Thymus (tissue), 14 donors: ENCODE measurements at places on chromosomes 5 and 9. TPM values are rescaled to one million over a fixed set of nuclear protein-coding genes. Genes with fewer than 3 reads are reported as not detected.

DNA sequence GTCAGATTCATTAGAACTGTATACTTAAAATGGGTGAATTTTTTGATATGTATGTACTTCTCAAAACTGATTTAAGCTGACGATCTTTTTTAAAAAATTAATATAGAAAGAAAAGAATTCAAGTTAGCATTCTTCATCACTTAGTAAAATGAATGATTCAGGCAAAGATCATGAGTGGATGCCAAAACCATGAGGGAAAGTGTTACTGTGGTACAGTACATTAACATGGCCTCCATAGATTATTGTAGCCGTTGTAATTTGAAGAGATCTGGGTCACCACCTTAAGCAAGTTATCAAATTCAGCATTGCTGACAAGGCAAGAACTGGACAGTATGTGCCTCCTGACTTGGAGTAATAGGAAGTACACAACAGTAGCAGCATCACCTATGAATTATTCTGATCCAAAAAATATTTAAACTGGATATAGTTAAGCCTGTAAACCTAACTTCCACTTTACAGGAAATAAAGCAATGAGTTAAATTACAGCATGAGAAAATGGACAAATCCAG lies 29.7 kb downstream of the C9orf85 start:
- no peak for DNase-seq

DNA sequence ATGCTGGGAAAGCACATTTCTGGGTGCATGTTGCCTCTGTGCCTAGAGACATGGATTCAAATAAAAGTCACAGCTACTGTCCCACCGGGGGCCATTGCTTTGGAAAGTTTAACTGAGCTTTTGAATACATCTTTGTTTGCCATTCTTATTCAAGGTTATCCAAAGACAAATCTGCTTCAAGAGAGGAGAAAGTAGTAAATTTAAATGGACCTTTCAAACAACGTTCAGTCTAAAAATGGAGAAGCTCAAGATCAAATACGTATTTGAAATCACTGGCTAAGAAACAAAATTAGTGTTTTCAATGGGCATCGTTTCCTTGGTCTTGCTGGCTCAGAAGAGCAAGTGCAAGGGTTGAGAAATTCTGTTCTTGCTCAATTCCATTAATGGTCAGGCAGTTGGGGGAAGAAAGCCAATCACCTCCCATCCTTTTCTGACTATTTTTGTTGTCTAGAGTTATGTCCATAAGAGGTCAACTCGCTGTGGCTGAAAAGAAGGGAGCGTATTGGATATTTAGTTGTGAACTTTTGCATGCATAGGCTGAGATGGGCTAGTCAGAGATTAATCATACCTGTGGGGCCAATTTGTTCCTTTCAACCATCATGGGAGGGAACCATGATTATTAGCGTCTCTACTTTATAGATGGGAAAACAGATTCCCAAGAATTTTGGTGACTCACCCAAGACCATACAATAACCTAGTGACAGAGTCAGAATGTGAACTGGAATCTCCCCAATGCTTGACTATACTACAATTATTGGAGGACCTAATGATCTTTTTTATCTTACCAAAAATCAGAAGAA lies 276.2 kb upstream of the TNC start:
- DNase-seq = no peak

DNA sequence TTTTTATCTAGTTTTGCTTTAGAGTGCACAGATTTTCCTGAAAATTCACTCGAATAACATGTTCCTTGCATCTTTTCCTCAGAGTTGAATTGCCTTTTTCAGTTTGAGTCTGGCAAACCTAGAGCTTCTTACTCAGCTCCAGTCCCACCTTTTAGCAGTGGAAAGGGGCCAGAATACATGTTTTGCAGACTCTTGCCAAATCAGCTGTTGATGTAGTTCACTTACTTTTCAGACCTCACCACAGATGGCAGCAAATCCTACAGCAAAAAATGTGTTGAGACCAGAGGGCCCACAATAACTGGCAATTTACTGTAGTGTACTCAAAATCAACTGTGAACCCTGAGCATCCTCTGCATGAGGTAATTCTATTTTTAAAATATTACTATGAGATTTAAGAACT lies 545.2 kb upstream of the ACO1 start:
- DNase-seq = no peak

DNA sequence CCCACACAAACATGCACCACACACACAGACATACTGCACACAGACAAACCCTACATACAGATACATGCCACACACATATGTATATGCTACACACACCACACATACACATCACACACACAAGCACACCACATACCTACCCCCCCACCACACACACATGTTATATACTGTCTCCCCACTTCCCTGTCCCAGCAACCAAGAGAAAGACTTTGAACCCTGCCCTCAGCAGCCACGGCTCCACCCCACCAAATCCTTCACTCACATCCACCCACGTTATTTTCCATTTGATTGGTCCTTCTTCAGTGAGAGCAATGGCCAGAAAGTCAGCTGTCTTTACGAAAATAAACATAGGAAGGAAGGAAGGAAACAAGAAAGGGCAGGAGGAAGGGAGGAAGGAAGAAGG lies 479.8 kb downstream of the DIRAS2 start:
- DNase-seq = no peak

DNA sequence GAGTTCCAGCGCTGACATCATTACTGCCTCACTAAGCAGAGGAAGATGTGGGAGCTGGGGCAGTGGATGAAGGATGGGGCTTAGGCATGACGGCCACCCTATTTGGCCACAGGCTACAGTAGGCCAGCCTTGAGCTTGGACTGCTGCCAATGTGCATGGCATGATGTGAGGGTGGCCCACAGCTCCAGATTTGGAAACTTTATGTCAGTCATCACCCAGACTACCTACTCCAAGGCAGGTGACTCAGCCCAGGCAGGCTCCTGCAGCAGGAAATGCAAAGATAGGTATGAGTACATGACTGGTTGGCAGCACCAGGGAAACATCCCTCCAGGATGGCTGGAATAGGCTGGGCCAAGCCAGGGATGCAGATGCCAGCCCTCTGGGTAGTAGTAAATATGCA lies 303.6 kb downstream of the SPOCK1 start:
- no peak for DNase-seq

DNA sequence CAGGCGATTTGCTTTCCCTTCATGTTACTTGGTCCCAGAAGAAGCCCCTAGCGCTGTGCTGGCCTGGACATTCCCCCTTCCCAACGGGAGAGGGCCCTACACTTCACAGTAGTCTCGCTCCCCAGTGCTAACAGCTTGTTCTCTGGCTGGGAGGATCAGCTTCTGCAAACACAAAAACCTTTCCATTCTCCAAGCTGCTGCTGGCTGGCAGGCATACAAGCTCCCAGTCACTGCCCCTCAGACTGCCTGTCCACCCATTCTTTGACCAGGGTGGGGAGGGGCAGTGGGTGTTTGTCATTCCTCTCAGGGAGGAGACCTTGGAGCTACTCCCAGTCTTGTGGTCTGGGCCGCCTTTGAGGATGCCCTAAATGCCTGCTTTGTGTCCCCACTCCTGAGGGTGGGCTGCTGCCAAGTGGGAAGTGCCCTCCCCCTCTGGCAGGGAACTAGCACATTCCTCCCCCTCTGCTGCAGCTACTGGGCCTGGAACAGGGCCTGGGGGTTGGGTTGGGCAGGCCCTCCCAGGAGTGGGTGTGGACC lies 20.8 kb downstream of the ENHO start:
- no peak for DNase-seq

- DNase-seq = no peak
These were observed 53.8 kb downstream of the SREK1 start for GRCh38 chr5:66197764-66198405.

DNA sequence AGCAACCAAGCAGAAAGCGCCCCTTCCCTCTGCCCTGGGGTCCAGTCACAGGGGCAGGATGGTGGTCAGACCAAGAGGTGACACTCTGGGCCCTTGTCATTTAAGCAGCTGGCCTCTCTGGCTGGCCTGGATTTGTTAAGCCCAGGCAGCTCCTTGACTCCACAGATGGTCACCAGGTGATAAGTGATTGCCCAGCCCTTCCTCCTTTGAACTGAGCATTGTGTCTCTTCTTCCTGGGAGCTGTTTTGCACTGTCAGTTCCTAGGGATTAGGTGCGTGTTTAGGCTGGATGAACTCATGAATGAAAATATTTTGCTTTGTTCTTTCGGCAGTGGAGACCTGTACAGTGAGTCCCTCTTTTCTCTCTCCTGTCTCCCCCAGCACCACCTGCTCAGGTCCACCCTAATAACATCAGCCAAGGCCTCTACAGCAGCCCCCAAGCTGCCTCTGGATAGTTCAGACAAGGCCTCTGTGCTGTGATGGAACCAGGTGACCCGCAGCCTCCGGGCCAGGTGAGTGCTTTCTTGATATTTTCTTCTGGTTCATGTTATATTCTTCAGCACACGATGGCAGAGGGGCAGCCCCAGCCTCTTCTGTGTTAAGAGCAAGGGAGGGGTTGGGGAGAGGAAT lies 139.7 kb upstream of the PITX1 start:
- no peak for DNase-seq

DNA sequence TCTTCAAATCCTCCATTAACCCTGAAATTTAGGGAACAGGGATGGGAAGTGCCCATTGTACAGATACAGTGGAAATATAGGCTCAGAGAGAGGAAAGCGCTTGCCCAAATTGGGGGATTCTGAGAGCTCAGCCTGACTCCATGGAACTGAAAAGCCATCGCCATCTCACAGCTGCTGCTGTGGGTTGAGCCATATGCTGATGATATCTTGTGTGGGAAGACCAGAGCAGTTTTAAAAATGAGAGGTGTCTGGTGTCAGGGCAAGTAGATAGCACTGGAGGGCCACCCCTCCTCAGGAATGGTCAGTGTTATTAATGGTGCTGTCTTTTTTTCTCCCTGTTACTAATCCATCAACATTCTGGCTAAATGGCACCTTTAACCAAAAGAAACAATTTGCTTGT lies 50.9 kb upstream of the C5orf58 start:
- DNase-seq = no peak

DNA sequence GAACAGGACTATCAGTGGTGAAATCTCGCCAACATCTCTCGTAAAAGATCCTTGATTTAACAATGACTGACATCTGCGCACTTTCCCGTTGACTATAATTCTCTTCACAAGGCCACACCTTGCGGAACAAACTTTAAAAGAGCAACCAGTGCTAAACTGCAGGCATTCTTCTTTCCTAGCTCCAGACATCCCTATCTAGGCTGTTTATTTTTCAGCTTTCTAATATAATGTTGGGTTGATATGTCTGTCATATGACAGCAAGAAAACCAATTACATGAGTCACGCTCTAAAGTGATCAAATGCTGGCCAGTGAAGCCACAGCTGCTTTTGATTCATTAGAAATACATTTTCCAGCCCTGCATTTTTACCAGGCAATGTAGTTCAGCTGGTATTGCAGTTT lies 162.5 kb downstream of the ELAVL2 start:
- no peak for DNase-seq

DNA sequence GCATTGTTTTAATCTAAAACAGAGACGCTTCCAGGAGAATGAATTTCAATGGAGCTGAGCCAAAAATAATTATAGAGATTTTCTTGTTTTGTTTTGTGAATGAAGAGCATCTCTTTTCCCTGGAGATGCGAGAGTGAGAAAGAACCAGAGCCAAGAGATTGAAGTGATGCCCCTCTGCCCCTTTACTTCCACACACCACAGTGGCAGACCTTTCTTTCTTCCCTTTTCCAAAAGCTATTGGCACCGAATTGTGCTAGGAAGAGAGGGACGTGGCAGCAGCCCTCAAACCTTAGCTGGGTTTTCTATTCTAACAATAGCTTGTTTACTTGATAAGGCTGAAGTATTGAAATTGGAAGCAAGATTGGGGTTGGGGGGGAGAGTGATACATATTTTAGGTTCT lies 133.0 kb upstream of the TMEM161B start:
- no peak for DNase-seq

DNA sequence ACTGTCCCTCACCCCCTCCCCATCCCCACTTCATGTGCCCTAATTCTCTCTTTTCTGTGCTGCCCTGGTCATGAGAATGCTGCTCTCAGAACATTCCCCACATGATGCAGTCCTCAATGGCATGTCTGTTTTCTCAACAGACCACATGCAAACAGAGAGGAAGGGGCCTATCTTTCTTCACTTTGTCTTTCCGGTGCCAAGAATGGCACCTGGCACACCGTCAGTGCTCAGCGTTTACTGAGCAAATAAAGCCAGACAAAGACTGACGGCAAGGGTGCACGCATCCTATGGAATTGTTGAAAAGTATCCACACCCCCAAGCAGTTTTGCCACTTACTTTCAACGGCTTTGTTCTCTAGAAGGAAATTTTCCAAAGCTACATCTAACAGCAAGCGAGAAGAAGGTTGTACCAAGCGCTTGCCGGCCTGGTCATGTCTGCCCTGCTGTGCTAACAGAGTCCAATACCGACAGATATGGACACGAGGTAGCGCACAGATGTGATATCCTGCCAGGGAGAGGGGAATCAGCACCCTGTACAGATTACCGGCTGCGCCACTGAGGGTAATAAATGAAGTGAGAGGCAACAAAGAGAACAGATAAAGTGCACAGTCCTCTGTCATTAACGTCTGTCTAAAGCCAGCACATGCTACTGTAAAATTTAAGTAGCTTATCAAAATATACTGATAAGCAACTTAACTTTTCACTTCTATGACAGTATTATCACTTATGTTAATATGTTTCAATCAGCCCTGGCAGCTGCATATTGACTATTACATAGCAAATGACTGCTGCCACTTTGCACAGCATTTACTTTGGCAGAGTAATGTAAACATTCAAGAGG lies 251.7 kb downstream of the DENND1A start:
- no peak for DNase-seq

GRCh38 chr5:166758151-166758550 lies 1533.3 kb upstream of the WWC1 start:
- no peak for DNase-seq

The IPO11 gene
- polyA plus RNA-seq = 12.2 TPM

The BNIP1 gene
- polyA plus RNA-seq = 12.2 TPM

The GPX3 gene
- polyA plus RNA-seq = 412 TPM
